ENCODE measurements at places on chromosomes 6 and 20.

GRCh38 chr6:33112148-33112547 is 36.4 kb downstream of the HLA-DPB1 start:
- H3K27ac ChIP-seq = no peak overlapping the region
- H3K4me1 ChIP-seq = no peaks in the 10 kb centered on the region
- peaks cover 33% of the 10 kb centered on the region for H3K27me3 ChIP-seq
- no peaks in the 10 kb centered on the region for H3K36me3 ChIP-seq
- DNase-seq = peak; percentile 55
- H3K4me3 ChIP-seq = no peak overlapping the region

DNA sequence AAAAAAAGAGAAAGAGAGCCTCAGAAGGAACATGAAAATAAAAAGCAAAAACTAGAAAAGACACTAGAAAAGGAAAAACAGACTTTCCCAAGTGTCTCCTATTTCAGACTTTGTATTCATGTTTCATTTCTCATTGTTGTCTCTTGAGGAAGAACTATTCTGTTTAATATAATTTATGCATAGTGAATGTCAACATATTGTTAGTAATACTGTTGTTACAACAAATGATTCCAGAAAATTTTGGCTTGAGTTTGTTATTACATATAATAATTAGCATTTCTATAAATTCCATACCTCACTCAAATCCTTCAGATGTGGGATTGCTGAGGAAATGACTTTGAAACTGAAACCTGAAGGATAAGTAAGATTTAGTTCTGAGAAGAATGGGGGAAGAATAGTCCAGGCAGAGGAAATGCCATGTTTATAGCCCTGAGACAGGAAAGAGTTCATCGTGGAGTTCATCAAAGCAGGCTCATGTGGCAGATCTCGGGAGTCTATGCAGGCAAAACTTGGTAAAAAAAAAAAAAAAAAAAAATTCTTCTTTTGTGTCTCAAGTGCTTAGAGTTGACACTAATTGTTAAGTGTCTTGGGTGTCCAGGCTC is 53.1 kb upstream of the EIF2S2 start:
- no peak overlapping the region for H3K4me3 ChIP-seq
- peaks cover 8% of the 10 kb centered on the region for H3K27me3 ChIP-seq
- H3K4me1 ChIP-seq = no peaks in the 10 kb centered on the region
- no peaks in the 10 kb centered on the region for H3K36me3 ChIP-seq
- no peak for DNase-seq
- no peak overlapping the region for H3K27ac ChIP-seq

GRCh38 chr6:141833001-141833655 is 299.6 kb upstream of the GJE1 start:
- DNase-seq = no peak
- no peaks in the 10 kb centered on the region for H3K27me3 ChIP-seq
- H3K4me3 ChIP-seq = no peak overlapping the region
- H3K27ac ChIP-seq = no peak overlapping the region
- H3K36me3 ChIP-seq = no peaks in the 10 kb centered on the region

DNA sequence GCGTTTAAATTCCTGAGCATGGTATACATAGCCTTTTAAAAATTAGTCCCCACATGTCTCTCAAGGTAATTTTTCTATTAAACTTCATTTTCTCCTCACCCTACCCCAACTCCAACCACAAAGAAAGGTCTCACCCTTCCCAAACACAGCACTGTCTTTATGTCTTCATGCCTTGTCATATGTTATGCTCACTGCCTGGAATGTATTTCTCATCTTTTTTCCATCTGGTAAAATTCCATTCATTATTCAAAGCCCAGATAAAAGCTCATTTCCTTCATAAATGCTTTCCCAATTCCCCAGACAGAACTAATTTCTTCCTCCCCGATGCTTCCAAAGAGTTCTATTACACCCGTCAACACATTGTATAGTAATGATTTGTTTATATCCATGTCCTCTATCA is 302.0 kb downstream of the ALDH8A1 start:
- peaks cover 9% of the 10 kb centered on the region for H3K4me1 ChIP-seq
- no peaks in the 10 kb centered on the region for H3K27me3 ChIP-seq
- no peak overlapping the region for H3K27ac ChIP-seq
- DNase-seq = peak; percentile 69
- H3K4me3 ChIP-seq = no peak overlapping the region

DNA sequence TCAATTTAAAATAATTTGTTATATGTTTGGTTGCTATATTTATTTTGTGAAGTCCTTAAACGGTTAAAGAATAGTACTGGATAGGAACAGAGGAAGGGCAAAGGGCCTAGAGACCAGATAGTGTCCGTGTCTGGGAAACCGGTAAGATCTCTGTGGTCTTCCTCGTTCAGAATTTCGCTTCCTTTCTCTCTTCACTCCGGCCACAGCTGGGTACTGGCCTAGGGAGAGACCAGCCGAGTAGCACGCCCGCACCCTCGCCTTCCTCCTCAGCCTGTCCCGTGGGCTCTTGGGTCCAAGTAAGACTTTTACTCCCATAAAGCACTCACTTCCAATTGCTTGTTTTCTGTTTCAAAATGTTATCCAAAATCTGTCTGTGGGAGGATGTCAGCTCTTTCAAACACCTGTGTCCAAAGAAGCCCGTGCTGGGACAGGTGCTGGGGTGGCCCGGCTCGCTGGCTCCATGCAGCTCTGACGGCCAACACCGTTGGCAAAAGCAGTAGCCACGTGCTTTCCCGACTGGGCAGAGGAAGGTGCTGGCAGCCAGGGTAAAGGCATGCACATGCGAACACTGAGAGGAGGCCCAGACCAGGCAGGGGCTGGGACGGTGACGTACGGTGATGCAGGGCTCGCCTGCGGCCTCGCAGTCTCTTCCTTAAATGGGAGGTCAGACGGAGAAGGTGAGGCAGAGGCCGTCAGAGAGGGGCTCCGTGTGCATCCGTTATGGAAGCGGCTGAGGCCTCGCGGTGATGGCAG is 112.2 kb downstream of the IRF4 start:
- no peak overlapping the region for H3K27ac ChIP-seq
- no peak overlapping the region for H3K4me3 ChIP-seq
- DNase-seq = no peak

DNA sequence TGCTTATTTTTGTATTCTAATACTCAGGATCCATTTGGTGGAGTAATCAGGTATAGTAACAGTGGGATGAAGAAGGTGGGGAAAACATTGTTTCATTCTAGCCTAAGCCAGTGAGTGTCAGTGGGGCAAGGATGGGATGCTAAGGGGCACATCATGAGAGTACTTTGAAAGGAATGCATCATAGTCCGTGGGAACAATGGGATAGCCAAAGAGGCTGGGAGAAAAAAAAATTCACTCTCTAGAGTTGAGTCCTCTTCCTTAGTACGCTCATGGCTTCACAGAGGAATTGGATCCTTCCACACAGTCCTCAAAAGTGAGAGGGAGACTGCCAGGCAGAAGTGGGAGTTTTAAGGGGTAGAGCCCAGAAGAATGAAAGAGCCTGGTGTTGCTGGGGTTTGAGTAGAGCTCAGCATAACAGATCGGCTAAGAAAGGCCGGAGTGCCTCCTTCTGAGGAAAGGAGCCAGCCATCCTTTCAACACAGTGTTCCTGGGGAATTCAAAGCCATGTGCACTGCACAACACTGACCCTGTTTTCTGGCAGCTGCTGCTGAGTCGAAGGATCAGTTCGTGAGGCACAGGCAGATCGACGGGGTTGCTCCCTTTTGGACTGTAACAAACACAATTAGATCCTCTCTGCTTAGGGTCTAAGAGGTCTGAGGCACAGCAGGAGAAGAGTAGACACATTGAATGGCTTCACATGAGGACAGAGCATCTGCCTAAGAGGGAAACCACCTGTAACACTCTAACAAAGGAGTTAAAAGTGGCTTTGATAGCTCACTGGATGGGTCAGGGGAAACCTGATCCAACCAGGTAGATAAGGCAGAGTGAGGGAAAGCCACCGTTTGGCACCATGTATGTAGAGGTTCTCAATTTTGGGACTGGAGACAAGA is 61.2 kb downstream of the ELOVL5 start:
- no peaks in the 10 kb centered on the region for H3K4me1 ChIP-seq
- peaks cover 12% of the 10 kb centered on the region for H3K36me3 ChIP-seq
- DNase-seq = no peak
- no peak overlapping the region for H3K27ac ChIP-seq
- H3K4me3 ChIP-seq = no peak overlapping the region
- H3K27me3 ChIP-seq = no peaks in the 10 kb centered on the region

GRCh38 chr20:57648878-57649616 is 28.8 kb upstream of the ZBP1 start:
- H3K27me3 ChIP-seq = no peaks in the 10 kb centered on the region
- H3K36me3 ChIP-seq = peaks cover 17% of the 10 kb centered on the region

DNA sequence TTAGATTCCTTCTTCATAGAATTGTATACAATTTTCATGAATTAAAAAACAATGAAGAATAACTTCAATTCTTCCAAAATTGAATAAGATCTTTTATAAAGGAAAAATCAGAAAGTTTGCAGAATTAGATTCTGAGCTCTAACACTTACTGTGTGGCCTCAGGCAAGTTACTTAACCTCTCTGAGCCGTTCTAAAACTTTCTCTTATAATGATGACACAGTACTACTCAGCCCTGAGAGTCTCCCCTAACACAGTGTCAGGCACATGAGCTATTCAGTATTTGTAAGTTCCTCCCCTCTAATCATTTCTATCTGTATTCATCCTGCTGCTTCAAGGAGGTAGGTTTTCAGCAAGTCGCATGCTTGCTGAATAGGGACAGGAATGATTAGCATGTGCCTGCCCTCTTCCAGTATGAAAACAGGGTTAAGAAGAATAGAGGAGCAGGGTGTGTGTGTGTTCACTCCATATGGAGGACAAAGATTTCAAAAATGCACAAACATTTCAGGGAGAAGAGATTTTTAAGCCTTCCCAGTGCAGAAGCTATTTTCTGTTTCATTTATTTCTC is 11.4 kb downstream of the ID4 start:
- no peak overlapping the region for H3K27ac ChIP-seq
- H3K36me3 ChIP-seq = no peaks in the 10 kb centered on the region
- peaks cover 8% of the 10 kb centered on the region for H3K4me1 ChIP-seq
- no peak for DNase-seq
- H3K27me3 ChIP-seq = no peaks in the 10 kb centered on the region

- H3K36me3 ChIP-seq = no peaks in the 10 kb centered on the region
- H3K27ac ChIP-seq = no peak overlapping the region
- DNase-seq = no peak
- H3K27me3 ChIP-seq = no peaks in the 10 kb centered on the region
Measured at GRCh38 chr20:14223806-14224205, 113.6 kb downstream of the FLRT3 start.

DNA sequence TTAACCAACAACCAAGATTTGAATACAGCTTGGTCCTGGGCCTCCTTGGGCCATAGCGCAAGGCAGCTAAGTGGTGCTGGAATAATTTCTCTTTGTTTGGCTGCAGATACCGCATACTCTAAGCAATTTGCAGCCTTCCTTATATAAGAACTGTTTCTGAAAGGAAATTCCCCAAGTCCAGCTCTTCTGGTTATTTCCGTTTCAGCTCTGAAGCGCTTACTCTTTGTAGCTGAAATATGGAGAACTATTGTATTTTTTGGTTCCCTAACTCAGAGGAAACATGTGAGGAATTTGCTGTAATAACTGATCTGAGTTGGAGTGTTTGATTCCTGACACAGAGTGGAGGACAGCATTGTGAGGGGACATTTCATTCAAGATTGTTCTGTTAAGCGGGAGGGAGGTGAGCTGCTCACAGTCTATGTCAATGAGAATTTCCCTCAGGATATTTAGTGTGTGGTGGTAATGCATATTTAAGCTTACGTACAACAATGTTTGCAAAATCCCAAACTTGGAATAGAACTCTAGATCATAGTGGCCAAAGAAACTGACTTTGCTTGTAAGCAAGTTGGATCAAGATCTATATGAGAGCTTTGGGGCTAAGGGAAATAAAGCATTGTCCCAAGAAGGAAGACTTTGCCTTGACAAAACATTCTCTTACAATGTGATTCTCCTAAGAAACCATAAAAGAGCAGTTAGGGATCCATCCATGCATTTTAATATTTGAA is 576.6 kb upstream of the FLRT3 start:
- no peak overlapping the region for H3K27ac ChIP-seq
- no peak overlapping the region for H3K4me3 ChIP-seq
- DNase-seq = no peak
- no peaks in the 10 kb centered on the region for H3K27me3 ChIP-seq
- H3K36me3 ChIP-seq = no peaks in the 10 kb centered on the region

DNA sequence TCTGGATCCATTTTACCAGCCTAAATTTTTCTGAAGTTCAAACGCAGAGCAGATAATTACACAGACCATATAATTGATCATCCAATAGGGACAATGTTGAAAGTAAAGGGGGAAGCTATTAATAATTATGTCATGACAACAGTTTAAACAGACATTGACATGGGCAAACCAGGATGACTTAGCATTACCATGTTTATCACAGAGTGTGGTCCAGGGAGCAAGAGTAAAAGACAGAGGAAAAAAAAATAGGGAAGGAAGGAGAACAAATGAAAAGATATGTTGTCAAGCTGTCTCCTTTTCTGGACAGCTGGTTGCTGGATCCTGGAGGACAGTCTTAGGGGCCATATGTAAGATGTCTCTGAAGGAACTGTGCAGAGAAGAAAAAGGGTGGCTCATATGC is 69.4 kb upstream of the FBXL4 start:
- H3K27ac ChIP-seq = no peak overlapping the region
- peaks cover 3% of the 10 kb centered on the region for H3K4me1 ChIP-seq
- H3K4me3 ChIP-seq = no peak overlapping the region

GRCh38 chr20:45890077-45890984 is 677 bp downstream of the NEURL2 start:
- DNase-seq = peak; percentile 78
- no peaks in the 10 kb centered on the region for H3K27me3 ChIP-seq
- peak overlapping the region; percentile 74 for H3K4me3 ChIP-seq
- peaks cover 3% of the 10 kb centered on the region for H3K4me1 ChIP-seq
- H3K36me3 ChIP-seq = peaks cover 29% of the 10 kb centered on the region

- H3K27ac ChIP-seq = no peak overlapping the region
- H3K36me3 ChIP-seq = no peaks in the 10 kb centered on the region
- DNase-seq = no peak
Measured at GRCh38 chr6:166911248-166911677, 45.1 kb downstream of the RNASET2 start.
